Activated CD4-positive, alpha-beta T cell treated with anti-CD3 and anti-CD28 coated beads for 48 hours (primary cell): ENCODE measurements at places on chromosomes 3 and 15.

- no peak for DNase-seq
Measured at GRCh38 chr3:83317605-83318004, 1556.2 kb upstream of the GBE1 start.

- no peak for DNase-seq
Measured at GRCh38 chr3:133996251-133996661, 33.5 kb downstream of the SLCO2A1 start.

DNA sequence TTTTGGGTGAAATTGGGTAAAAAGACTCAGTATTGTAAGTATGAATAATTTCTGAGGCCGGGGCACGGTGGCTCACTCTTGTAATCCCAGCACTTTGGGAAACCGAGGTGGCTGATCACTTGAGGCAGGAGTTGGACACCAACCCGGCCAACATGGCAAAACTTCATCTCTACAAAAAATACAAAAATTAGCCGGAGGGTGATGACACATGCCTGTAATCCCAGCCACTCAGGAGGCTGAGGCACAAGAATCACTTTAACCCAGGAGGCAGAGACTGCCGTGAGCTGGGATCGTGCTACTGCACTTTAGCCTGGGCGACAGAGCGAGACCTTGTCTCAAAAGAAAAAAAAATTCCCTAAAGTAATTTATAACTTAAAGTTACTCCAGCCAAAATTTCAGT lies 162.2 kb downstream of the APBA2 start:
- no peak for DNase-seq

DNA sequence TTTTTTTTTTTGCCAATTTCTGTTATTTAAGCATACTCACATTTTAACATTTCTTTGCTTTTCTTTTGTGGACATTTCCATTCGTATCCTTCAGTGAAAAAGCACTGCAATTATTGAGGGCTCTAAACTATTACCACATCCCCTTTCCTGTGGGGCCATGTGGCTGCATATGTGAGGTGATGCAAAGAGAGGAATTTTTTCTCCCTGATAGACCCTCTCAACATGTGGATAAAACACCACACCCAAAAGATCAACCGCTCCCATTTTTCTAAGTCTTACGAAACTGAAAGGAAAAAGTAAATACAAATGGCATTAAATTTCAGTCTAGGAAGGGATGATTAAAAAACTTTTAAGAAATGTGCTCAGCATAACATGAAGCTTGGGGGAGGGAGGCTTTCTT lies 68.8 kb downstream of the DNAJC13 start:
- DNase-seq = no peak

DNA sequence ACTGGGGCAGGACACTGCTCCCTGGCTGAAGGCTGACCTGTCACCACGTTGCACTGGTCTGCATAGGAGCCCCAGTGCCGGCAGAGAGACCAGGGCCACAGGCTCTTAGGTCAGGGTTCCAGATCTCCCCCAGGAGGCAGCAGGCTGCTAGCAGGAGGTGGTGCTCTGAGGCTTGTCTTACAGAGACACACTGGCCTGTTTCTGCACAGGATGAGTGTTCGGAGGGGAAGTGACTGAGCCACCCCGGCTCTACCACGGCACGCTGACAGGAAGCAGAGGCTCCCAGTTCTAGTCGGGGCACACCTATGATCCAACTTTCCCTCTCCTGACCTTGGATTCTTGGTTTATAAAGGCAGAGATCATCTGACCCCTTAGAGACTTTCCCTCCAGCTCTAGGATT lies 8.6 kb downstream of the FBXL22 start:
- peak; percentile 75 for DNase-seq

GRCh38 chr3:176839901-176840300 lies 357.4 kb downstream of the TBL1XR1 start:
- DNase-seq = no peak

DNA sequence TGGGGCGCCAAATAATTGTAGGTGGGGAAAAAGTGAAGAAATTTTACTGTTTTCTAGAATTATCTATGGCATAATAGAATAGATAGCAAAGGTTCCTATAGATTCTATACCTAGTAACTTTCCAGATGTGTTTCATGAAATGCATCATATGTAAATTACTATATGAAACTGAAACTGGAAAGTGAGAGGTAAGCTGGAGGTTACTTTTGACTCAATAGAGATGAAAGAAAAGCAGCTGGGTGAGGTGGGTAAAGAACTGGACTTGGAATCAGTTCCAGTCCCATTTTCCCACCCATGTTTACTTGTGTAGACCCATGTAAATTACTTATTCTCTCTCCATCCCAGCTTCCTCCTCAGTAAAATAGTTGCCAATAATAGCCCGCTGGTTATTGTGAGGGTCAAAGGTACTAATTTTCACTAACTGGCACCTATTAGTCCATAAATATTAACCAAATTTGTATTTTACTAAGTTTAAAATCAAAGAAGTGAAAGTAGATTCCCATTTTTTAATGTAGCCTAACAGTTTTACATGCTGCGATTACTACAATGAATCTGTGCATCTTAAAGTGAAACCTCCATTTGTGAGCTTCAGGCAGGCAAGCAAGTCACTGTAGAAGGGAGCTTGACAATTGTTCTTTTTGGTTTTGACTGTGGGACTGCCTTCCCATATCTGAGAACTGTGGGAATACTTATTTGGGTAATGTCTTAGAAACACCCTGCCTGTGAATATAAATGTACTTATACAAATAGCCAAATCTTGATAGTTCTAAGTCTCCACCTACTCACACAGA lies 312.1 kb downstream of the SLC9A9 start:
- no peak for DNase-seq

GRCh38 chr15:99365242-99365641 lies 114.0 kb downstream of the LRRC28 start:
- DNase-seq = no peak

- no peak for DNase-seq
Measured at GRCh38 chr3:157107644-157108133, 52.3 kb downstream of the CCNL1 start.

GRCh38 chr3:66237552-66237951 lies 16.8 kb downstream of the SLC25A26 start:
- no peak for DNase-seq

- DNase-seq = no peak
Measured at GRCh38 chr15:89021224-89021623, 67.0 kb upstream of the ABHD2 start.

DNA sequence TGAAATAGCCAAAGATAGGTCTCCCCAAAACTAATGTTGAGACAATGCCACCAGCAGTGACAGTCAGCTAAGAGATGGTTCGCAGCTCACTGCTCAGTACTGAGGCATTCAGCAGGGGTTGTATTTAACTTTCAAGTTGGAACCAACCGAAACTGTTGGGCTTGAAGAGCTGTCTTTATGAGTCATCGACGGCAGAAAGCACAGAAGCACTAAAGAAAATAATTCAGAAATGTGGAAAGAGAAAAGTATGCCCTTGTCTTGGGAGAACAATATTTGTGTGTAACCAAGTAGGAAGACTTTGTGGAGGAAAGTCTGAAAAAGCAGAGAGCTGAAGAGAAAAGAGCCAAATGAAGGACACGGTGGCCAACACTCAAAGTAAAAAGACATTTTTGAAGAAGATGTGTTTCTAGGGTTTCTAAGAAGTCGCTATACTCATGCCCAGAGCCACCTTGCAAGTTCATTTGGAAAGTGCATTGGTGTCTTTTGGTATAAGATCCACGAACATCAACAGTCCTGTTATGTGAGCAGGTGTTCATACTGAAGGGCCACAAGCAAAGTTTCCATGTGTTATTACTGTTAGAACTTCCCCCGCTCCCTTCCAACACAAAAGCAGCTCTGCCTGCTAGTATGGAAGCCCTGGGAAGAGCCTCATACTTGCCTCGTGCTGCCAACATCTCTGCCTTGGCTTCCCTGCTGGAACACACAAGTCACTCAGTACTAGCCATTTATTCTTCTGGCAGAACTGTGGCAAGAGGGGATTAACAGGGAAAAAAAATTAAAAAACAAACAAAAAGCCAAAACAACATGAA lies 4.1 kb upstream of the RARB start:
- DNase-seq = no peak

DNA sequence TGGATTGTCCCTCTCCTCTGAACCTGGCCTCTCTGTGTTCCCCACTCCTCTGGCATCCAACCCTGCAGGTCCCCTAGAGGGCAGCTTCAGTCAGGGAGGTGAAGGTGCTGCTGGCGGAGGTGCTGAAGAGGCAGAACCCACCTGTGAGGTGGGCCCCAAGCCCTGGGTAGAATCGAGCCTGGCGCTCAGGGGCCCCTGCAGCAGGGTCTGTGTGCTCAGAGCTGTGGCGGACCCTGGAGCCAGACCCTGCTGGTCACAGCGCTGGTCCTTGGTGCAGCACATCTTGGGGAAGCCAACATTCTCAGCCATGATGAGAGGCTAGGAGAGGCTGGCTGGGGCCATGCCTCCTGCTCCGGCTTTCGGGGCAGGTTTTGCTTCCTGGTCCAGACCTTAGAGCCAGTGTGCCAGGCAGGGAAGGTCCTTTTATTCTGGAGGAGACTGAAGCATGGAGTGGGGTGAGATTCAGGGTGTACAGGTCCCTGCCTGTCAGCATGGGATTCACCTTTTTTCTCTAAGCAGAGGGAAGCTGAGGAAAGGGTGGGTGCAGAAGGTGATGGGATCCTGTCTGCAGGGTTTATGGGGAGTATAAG lies 54.7 kb upstream of the TAMM41 start:
- DNase-seq = no peak

GRCh38 chr15:45168286-45168685 lies 19.5 kb downstream of the SHF start:
- DNase-seq = no peak
